ENCODE measurements at places on chromosomes 16 and 17. TPM values are rescaled to one million over a fixed set of nuclear protein-coding genes. Genes with fewer than 3 reads are reported as not detected.

SEZ6 gene
- total RNA-seq = not detected

GRCh38 chr16:84091460-84091859 is 25.3 kb downstream of the MBTPS1 start:
- DNase-seq = no peak

DNA sequence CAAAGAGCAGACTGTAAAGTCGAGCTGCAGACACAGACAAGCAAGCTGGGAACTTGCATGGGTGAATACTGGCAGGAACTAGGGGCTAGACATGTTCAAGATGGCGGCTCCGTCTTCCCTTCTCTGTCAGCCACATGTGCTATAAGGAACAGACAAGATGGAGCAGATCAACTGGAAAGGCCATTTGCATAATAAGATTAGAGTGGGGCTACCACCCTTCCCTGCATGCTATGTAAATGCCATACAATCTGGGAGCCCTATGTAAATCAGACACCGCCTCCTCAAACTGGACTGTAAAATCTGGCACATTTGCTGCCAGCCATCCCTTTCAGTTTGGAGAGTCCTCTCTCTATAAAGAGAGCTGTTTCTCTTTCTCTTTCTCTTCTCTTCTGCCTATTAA is 640.1 kb upstream of the CDH8 start:
- DNase-seq = no peak

TBC1D3I gene
- 0.76 TPM for total RNA-seq

CSH1 gene
- total RNA-seq = not detected

SNAI3 gene
- total RNA-seq = 2.3 TPM

- no peak for DNase-seq
Measured at GRCh38 chr17:82112181-82112913, 14.3 kb upstream of the FASN start.

DNA sequence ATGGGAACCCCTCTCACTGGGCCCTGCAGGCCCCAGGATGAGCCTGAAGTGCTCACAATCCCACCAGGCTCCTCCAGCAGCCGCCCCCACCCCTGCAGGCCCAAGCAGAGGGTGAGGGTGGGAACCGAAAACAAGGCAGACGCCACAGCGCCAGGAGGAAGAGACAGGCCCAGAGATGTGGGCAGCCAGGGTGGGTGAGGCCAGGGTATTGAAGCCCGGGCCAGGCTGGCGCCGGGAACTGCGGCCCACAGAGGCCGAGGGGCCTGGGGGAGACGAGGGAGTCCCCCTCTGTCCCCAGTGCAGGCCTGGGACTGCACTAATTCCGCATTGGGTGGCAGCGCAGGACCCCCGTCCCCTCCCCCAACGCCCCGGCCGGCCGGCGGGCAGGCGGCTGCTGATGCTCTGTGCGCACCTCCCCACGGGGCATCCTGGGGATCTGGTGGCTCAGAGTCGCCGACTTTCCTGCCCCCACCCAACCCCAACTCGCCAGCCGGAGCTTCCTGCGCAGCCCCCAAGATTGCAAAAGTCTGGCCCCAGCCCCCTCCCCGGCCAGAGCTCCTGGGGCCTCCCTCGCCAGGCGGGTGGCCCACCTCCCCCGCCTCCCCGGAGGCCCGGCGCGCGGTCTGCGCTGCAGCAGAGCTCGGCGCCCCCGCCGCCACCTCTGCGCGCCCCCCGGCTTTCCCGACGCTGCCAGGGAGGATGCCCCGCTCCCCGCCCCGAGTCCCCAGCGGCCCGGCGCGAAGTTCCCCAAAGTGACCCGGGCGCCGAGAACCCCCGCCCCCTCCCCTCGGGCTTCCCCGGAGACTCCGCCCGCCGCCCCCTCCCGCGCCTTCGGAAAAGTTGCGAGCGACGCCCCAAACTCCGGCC is 107.8 kb downstream of the ENGASE start:
- no peak for DNase-seq

IRX5 gene
- 12.8 TPM for total RNA-seq

DNA sequence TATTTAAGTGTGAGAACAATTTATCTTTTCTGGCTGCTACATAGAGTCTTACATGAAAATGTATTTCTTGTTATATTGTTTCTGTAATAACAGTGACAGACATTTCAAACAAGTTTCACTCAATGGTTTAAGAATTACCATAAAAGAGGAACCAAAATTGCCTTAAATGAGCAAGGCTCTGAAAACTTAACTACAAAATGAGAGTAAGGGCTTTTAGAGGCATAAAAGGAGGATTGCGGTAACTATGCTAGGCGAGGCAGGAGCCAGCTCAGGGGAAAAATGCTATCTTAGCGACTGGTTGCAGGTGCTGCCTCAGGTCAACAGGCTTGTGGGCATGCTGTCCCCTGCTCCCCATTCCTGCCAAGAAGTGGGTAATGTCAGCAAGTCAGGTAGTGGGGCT is 81.7 kb upstream of the MSI2 start:
- no peak for DNase-seq

GRCh38 chr17:3993493-3994220 is 29.4 kb upstream of the ATP2A3 start:
- no peak for DNase-seq

DNA sequence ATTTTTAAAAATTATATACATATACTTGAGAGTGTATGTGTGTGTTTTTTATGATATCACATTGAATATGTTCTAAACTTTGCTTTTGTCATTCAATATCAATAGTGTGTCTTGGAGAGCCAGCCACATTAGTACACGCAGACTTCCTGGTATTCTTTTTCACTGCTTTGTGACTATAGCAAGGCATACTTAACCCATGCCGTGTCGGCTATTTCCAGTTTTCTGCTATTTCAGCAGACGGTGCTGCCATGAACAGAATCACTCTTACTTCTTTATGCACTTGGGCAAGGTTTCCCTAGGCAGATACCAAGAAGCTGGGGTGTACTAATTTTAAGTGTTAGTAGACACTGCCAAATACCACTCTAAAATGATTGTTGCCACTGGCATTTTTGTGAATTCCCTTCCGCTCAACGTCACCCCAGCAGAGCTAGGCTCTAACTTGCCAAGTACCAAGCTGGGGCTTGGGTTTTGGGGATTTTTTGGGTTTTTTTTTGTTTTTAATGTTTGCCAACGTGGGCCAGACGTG is 134.9 kb downstream of the SOCS1 start:
- DNase-seq = no peak

WNT9B gene
- total RNA-seq = 1.2 TPM

- no peak for DNase-seq
Measured at GRCh38 chr16:13046061-13046821, 144.8 kb downstream of the SHISA9 start.

NLRC3 gene
- 3.6 TPM for total RNA-seq

DNA sequence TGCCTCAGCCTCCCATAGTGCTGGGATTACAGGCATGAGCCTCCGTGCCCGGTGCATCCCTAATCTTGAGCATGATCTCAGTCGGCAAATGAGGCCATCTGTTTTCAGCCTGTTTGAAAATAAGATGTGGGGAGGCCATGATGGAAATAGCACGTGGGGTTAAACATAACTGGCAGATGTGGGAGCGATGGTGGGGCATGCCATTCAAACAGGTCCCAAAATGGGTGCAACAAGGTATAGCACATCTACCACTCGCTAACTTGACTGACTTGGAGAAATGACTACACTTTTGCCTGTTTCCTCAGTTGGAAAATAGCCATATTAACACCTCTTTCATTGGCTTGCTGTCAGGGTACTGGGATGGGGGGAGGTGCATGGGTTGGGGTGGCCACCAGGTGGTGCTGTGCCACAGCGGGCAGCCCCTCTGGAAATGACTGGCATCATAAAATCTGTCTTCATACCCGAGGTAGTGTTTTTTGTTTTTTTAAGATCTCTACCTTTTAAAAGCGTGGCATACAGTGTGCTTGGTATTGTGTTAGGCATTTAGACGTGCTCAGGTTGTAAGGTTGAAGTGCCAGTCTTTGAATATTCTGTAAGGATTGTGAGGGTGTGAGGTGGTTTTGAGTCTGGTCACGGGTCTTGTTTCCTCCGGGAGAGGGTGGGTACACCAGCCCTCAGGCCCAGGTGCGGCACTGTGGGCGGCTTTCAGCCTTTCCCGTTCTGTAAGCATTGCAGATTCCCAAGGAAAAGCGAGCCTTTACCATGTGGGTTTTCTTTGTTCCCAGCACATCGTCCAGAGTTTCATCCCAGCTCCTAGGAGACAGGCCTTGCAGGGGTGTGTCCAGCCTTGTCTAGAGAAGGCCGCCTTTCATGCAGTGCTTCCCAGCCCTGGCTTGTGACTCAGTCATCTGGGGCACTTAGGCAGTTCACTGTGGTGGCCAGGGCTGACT is 2.9 kb upstream of the TTYH2 start:
- peak; percentile 65 for DNase-seq

TAF15 gene
- total RNA-seq = 140 TPM

DNA sequence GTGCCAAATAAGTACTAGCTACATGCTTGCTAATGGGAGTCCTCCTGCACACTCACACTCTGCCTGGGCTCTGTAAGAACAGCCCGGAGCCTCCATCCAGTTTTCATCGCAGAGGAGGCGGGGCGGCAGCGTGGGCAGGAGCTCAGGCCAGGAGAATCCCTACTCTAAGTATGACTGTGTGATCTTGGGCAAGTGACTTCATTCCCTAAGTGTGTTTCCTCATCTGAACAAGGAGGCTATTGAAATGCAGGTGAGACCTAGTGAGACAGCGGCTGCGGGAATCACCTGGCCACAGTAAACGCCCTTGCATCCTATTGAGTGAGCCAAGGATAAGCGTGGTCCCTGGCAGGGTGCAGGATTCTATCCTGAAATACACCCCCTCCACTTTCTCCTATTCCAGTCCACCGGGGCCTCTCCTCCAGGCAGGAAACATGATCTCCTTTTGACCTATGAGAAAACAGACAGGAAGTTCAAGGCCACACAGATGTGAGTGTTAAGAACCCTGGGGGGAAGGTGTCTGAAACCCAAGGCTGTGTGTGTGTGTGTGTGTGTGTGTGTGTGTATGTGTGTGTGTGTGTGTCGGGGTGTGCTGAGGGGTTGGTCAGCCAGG is 5.2 kb upstream of the RAI1 start:
- DNase-seq = peak; percentile 65

- DNase-seq = no peak
Measured at GRCh38 chr16:57781741-57782606, 20.3 kb downstream of the KIFC3 start.

PLK1 gene
- total RNA-seq = 3.0 TPM

GRCh38 chr16:57619606-57620334 is 8.7 kb upstream of the ADGRG1 start:
- no peak for DNase-seq

GRCh38 chr17:46782250-46782953 is 36.1 kb downstream of the WNT3 start:
- DNase-seq = no peak

TMIGD1 gene
- total RNA-seq = not detected

KRTAP2-3 gene
- not detected for total RNA-seq

SETD1A gene
- 12.1 TPM for total RNA-seq

DNA sequence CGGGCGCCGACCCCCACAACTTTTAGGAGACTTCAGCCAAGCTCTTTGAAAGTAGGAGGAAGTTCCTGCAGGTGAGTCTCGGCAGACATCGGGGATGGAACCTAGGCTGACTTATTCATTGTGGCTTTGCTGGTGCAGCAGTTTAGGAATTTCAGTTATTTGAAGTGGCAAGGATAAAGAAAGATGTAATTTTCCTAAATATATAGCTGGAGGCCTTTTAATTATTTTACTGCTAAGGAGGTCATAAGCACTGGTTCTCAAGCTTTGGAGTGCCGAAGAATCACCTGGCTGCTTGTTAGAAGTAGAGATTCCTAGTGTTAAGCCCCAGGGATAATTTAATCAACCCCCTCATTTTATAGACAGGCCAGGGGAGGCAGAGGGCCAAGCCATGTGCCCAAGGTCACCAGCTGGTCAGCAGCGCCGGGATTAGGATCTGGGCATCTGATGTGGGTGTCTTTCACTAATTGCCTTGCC is 28.9 kb upstream of the BCAR1 start:
- DNase-seq = no peak

ABCA9 gene
- 2.4 TPM for total RNA-seq

ZG16 gene
- not detected for total RNA-seq

GRCh38 chr17:77125432-77125901 is 15.3 kb upstream of the SEC14L1 start:
- no peak for DNase-seq

DNA sequence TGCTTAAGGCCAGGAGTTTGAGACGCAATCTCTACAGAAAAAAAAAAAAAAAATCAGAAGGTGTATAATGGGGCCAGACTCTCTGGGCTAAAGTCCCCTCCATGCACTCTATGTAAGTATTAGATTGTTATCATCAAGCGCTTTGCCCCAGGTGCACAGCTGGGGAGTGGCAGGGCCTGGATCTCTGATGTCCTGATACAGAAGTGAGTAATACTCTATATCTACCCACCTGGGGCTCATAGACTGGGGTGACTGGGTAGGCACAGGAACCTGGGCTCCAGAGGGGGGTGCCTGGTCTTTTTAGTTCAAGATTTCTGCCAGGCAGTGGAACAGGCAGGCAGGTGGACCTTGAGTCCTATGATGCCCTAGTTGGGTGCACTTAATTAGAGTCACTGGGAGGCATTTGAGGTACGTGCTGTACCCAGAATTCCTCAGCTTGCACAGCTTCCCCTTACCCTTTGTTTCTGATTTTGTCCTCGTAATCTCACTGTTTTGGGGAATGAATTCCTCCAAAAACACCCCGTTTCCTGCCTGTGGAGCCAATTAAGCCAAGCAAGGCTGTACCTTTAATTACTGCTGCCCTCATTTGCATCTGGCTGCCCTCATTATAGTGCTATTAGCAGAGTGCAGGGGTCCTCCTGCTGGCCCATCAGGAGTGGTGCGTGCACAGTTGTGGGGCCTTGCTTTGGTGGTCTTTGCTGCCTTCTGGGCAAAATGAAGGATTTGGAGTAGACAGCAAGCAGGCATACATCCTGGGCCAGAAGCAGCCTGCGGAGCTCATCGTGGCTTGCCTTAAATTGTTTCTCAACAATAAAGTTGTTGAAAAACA is 239.0 kb downstream of the SNX29 start:
- DNase-seq = no peak

- DNase-seq = no peak
Measured at GRCh38 chr16:4048481-4048880, 67.8 kb downstream of the ADCY9 start.

DNA sequence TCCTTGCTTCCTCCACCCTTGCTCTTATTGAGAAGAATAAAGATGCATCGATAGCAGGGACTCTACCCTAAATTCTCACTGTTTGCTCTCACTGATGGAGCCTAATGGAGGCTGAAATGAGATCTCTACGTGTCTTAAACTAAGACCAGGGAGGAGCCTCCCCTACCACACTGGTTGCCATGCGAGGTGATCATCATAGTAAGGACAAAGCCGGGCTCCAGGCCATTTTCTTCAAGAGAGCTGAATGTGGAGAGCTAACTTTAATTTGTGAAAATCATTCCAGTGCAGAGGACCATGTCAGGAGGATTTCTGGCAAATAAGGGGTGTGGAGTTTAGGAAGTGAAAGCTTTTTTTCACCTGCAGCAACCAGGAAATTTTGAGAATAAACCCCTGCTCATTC is 5.6 kb downstream of the CDH11 start:
- DNase-seq = no peak
